ENCODE measurements at places on chromosomes 3 and 15. TPM values are rescaled to one million over a fixed set of nuclear protein-coding genes. Genes with fewer than 3 reads are reported as not detected.

CERS3 gene
- not detected for total RNA-seq

COL8A1 gene
- not detected for total RNA-seq

ERICH6 gene
- not detected for total RNA-seq

GRCh38 chr3:54026543-54026942 lies 95.8 kb upstream of the CACNA2D3 start:
- DNase-seq = no peak

GRCh38 chr3:126345641-126346460 lies 11.4 kb downstream of the KLF15 start:
- DNase-seq = no peak

DNA sequence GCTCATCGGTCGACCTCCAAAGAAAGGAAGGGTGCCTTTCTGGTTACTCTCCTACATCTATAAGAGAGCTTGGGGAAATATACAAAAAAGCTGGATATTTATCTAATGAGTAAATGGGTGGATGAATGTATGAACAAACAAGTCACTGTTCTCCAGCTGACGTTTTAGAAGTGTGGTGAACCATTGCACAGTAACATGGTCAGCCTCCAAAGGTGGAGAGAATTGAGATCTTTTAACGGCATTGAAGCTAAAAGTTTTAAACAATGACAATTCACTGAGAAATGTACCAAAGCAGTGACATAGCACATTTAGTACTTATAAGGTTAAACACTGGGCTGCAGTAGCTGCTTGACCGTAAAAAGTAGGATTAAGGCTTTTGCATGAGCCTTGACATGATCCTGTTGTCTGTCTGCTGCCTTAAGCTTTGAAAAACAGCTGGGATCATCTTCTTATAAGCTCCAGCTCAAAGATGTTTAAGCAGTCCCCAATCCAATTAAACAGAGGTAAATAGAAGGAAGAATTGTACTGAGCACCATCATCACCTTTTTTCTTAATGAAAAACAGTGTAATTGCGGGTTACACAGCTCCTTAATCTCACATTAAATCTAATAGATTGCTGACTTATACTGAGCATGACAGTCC lies 222.9 kb downstream of the WDR72 start:
- peak; percentile 74 for DNase-seq

DNA sequence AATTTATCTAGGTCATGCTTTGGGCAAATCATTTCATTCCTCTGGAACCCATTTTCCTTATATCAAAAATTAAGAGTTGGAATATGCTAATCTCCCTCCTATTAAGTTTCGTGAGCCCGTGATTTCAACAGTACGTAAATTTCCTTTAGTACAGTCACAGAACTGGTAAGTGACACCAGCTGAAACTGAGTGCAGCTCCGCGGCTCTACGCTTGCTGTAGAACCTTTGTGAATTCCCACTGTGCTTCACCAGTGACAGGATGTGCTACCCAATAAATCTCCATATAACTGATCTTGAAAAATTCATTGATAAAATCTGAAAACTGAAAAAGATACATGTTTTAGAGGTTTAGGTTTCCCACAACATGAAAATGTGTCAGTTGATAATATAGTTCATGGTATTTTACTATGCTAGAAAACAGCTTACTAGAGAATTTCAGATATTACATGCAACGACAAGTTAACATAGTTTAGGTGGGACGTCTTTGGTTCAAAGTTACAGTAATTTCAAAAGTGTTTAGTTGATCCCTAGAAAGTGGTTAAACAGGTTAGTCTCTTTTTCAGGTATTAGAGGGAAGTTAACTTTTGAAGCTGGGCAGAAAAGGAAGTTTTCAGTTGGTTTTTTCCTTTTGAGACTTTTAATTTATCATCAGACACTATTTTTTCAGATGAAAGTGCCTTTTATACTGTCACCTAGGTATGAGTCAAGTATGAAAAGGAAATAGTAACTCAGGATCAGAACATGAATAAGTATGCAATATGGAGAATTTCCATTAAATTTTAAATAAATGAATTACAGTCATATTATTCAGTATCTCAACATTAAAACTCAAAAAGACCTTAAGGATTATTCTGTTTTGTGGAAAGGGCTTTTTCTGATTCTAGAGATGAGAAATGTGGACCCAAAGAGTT lies 57.0 kb downstream of the PPARG start:
- no peak for DNase-seq

- no peak for DNase-seq
These were observed 19.1 kb upstream of the GJD2 start for GRCh38 chr15:34773917-34774316.

GRCh38 chr15:75989045-75989444 lies 23.2 kb downstream of the NRG4 start:
- DNase-seq = no peak

GRCh38 chr15:93477188-93477587 lies 388.2 kb upstream of the RGMA start:
- DNase-seq = no peak

GRCh38 chr3:42750834-42751233 lies 22.2 kb downstream of the CCDC13 start:
- DNase-seq = no peak

DNA sequence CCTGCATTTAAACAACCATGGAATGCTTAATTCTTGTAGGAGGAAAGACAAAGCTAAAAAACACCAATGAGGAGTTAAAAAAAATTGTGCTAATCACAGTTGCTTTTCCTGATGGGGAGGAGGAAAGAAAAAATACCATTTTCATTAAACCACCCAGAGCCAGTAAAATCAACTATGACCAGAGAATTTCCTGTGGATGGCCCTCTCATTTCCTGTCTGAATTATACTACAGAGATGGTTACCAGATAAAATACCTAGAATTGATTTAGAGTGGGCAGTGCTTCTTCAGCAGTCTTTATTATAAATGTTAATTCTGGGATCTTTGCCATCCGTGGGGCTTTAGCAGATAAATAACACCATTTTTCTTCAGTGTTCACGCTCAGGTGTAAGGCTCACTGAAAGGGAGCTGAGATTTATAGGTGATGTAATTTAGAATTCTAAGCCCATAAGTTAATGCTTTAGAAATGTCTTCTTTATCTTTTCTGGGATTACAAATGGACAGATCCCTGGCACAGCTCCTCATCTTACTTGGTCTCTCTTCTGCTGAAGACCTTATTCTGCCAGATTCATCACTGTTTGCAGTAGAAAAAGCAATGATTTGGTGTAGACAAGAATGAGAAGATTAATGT lies 37.9 kb downstream of the RETNLB start:
- no peak for DNase-seq

GRCh38 chr3:94070341-94070911 lies 7.6 kb downstream of the NSUN3 start:
- DNase-seq = no peak

DNA sequence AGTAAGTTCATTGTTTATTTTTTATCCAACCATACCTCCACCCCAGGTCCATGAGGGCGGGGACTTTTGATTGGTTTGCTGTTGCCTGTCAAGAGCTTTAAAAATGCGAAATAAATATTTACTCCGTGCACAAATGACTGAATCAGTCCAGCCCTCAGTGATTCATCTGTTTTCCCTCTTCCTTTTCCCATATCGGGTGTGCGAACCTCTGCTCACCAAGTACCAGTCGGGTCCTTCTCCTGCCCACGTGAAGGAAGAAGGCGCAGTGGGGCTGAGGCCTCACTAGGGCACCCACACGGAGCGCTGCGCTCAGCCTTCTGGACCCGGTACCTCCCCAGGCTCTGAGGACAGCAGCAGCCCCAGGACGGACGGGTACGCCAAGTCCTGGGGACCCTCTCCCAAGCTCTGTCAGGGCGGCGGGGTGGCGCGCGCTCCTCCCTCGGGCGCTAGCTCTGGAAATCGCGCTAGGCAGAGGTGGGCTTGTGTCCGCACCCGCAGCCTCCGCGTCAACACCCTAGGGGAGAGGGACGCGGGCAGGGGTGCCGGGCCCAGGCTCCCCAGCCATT lies 70.5 kb upstream of the EPHB3 start:
- DNase-seq = no peak

Data from SK-MEL-5 (cell line).